ENCODE measurements at places on chromosomes 1 and 21.

DNA sequence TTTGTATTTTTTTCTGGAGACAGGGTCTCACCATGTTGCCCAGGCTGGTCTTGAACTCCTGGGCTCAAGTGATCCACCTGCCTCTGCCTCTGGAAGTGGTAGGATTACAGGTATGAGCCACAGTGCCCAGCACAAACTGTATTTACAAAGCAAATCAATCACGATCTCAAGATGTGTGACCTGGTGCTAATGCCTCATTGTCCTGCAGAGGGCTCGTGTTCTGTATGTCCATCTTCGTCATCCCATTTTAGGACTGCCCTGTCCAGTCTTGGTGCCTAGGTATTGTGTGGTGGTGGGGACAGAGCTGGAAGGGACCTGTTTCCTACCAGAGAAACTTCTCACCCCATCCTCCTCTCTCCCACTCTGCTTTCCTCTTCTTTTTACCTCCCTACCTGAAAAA is 20.2 kb downstream of the PROK1 start:
- H3K4me3 ChIP-seq, result no peak overlapping the region
- no peaks in the 10 kb centered on the region for H3K4me1 ChIP-seq
- H3K27ac ChIP-seq, result no peak overlapping the region
- H3K36me3 ChIP-seq, result no peaks in the 10 kb centered on the region
- DNase-seq, result no peak

DNA sequence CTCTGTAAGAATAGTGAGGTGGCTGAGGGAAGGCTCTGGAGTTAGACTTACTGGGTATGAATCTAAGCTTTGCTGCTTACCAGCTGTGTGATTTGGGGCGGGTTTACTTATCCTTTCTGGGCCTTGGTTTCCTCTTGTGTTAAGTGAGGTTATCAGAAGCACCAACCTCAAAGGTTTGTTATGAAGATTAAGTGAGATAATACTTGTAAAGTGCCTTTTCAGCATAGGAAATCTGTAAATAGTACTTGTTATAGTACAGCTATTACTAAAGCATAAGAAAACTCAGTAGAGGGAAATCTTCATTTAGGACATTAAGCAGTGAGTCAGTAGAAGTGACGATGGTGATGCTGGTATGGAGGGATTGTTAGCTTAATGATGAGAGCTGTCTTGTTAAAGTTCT is 12.1 kb downstream of the HHAT start:
- no peak for DNase-seq
- H3K4me1 ChIP-seq, result no peaks in the 10 kb centered on the region
- no peaks in the 10 kb centered on the region for H3K27me3 ChIP-seq
- H3K27ac ChIP-seq, result no peak overlapping the region

GRCh38 chr1:241269116-241269515 is 87.9 kb downstream of the RGS7 start:
- H3K4me1 ChIP-seq, result peaks cover 6% of the 10 kb centered on the region
- H3K4me3 ChIP-seq, result no peak overlapping the region
- no peak for DNase-seq
- H3K27ac ChIP-seq, result no peak overlapping the region
- H3K36me3 ChIP-seq, result peaks cover 8% of the 10 kb centered on the region

GRCh38 chr1:19757641-19758040 is 42.1 kb downstream of the TMCO4 start:
- no peak overlapping the region for H3K4me3 ChIP-seq
- no peak for DNase-seq
- H3K36me3 ChIP-seq, result peaks cover 1% of the 10 kb centered on the region
- no peak overlapping the region for H3K27ac ChIP-seq
- no peaks in the 10 kb centered on the region for H3K4me1 ChIP-seq
- peaks cover 3% of the 10 kb centered on the region for H3K27me3 ChIP-seq

DNA sequence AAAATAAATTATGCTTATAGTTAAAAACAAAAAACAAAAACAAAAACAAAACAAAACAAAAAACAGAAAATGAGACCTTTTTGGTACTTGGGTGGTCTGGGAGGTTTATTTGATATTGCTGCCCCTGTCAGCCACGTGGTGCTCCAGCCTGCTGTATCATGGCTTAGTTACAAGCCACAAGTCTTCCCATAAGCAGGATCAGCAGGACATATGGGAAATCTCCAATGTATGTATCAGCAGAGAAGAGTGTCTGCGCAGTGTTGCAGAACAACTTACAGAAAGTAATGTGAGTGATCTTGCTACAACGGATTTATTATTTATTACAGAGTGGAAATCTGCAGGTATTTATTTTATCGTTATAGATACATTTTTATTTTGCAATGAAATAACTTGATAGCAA is 423.0 kb upstream of the TMPRSS15 start:
- no peak for DNase-seq
- H3K4me1 ChIP-seq, result no peaks in the 10 kb centered on the region
- no peaks in the 10 kb centered on the region for H3K36me3 ChIP-seq
- no peak overlapping the region for H3K4me3 ChIP-seq

GRCh38 chr1:18614069-18614735 is 16.4 kb upstream of the PAX7 start:
- no peaks in the 10 kb centered on the region for H3K36me3 ChIP-seq
- H3K27ac ChIP-seq, result no peak overlapping the region
- H3K27me3 ChIP-seq, result peaks cover 80% of the 10 kb centered on the region
- no peak for DNase-seq
- H3K4me3 ChIP-seq, result no peak overlapping the region

- H3K27ac ChIP-seq, result no peak overlapping the region
- no peak for DNase-seq
- H3K27me3 ChIP-seq, result peaks cover 6% of the 10 kb centered on the region
- no peak overlapping the region for H3K4me3 ChIP-seq
- H3K4me1 ChIP-seq, result no peaks in the 10 kb centered on the region
Measured at GRCh38 chr1:40965531-40965930, 14.0 kb upstream of the CTPS1 start.

GRCh38 chr1:13708380-13708982 is 8.5 kb downstream of the PRDM2 start:
- H3K27me3 ChIP-seq, result no peaks in the 10 kb centered on the region
- H3K36me3 ChIP-seq, result no peaks in the 10 kb centered on the region
- H3K4me1 ChIP-seq, result peaks cover 17% of the 10 kb centered on the region
- DNase-seq, result no peak
- no peak overlapping the region for H3K4me3 ChIP-seq
- peak overlapping the region; percentile 29 for H3K27ac ChIP-seq

DNA sequence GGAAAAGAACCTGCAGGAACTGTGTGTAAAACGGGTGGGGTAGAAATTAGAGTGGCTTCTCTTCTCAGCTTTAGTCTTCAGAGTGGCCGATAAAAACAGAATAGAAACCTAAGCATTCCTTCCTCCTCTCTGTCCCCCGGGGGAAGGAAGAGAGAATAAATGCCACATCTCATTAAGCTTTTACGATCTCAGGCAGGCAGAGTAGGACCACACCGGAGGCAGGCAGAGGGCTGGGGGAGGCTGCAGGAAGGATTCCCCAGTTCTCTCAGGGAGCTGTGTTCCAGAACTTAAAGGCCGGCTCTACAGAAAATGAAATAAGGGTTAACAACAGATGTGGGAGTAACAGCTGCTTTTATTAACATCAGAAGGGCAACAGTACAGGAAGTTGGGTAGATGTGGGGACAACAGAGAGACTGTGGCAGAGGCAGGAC is 24.5 kb upstream of the MEF2D start:
- no peak overlapping the region for H3K27ac ChIP-seq
- H3K4me1 ChIP-seq, result no peaks in the 10 kb centered on the region
- no peaks in the 10 kb centered on the region for H3K27me3 ChIP-seq
- no peak overlapping the region for H3K4me3 ChIP-seq
- DNase-seq, result no peak

DNA sequence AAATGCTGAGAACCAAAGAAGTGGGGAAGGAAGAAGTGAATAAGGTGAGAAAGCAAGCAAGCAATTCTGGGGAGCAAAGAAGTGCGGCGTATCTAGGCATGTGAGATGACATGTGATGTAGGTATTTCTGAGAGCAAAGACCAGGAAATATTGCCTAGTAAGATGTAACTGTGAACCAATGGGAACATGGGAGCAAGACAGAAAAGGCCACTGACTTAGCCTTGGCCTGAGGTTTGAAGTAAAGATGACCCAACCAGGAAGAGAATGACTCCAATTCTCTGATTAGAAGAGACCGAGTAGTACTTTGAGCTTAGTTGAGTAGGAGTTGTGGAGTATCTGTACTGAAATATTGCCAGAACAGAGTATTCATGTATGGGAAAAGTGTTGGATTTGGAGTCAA is 31.1 kb downstream of the SLAMF6 start:
- DNase-seq, result no peak
- H3K27ac ChIP-seq, result no peak overlapping the region
- no peaks in the 10 kb centered on the region for H3K27me3 ChIP-seq
- H3K4me1 ChIP-seq, result no peaks in the 10 kb centered on the region

DNA sequence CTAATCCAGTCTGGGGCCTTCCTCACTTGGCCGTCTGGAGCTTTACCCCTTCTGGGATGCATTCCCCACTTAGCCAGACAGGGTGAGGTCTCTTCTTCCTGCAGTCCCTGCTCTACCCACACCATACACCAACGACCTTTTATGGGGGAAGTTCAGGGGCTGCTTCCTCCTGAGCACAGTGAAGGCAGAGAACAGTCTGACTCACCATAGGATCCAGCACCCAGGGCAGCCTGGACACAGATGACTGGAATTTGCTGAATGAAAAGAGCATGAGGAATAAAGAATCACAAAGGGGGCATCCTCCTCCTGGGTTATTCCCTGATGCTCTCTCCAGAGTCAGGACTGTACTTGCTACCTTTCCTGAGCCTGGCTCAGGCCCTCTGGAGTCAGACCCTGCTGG is 4.6 kb upstream of the FOXE3 start:
- H3K27me3 ChIP-seq, result peaks cover 75% of the 10 kb centered on the region
- H3K4me3 ChIP-seq, result no peak overlapping the region
- H3K4me1 ChIP-seq, result no peaks in the 10 kb centered on the region
- no peaks in the 10 kb centered on the region for H3K36me3 ChIP-seq
- DNase-seq, result no peak
- H3K27ac ChIP-seq, result no peak overlapping the region

- DNase-seq, result no peak
- no peaks in the 10 kb centered on the region for H3K27me3 ChIP-seq
- no peaks in the 10 kb centered on the region for H3K4me1 ChIP-seq
- H3K36me3 ChIP-seq, result no peaks in the 10 kb centered on the region
- H3K4me3 ChIP-seq, result no peak overlapping the region
Measured at GRCh38 chr1:221522529-221522940, 219.4 kb downstream of the DUSP10 start.

- H3K4me3 ChIP-seq, result no peak overlapping the region
- H3K36me3 ChIP-seq, result no peaks in the 10 kb centered on the region
- H3K27ac ChIP-seq, result no peak overlapping the region
- no peak for DNase-seq
Measured at GRCh38 chr1:85135392-85135798, 65.4 kb downstream of the SYDE2 start.

DNA sequence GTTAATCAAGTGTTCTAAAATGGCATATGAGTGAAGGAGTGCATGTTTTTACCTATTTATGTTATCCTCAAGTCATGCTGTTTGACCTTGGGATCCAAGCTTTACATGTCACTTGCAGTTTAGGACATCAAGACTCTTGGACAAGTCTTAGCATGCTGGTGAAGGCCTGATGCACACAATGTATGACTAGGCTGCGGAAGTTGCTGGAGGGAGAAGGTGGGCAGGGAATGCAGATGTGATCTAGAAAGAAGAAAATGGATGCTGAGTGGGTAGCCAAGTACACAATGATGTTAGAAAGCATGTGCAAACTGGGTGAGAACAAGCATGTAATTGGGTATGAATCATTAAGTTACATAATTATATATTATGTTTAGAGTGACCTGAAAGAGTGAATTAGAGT is 301.8 kb downstream of the BRINP2 start:
- no peaks in the 10 kb centered on the region for H3K36me3 ChIP-seq
- H3K4me3 ChIP-seq, result no peak overlapping the region
- no peaks in the 10 kb centered on the region for H3K27me3 ChIP-seq
- no peak overlapping the region for H3K27ac ChIP-seq
- DNase-seq, result no peak

DNA sequence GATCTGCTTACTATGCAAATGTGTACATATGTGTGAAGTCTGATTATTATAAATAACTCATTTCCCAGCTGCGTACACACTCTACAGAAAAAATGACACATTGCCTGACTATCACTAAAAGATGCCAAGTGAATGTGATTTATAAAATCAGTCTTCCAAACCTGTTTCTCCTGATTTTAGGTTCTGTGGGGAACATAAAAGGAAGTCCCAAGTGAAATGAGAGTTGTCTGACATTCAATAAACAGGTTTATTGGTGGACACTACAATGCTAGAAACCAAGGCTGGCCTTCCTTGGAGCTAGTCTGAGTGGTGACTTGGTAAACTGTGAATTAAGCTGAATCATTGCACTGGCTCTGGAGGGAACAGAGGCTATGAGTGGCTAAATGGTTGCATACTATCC is 287.9 kb upstream of the ESRRG start:
- H3K36me3 ChIP-seq, result no peaks in the 10 kb centered on the region
- no peak for DNase-seq
- H3K27me3 ChIP-seq, result peaks cover 15% of the 10 kb centered on the region
- no peak overlapping the region for H3K4me3 ChIP-seq

GRCh38 chr1:59215766-59216291 is 81.1 kb upstream of the FGGY start:
- H3K27ac ChIP-seq, result peak overlapping the region; percentile 93
- DNase-seq, result no peak
- H3K4me1 ChIP-seq, result peaks cover 25% of the 10 kb centered on the region
- H3K4me3 ChIP-seq, result no peak overlapping the region
- peaks cover 2% of the 10 kb centered on the region for H3K36me3 ChIP-seq
- no peaks in the 10 kb centered on the region for H3K27me3 ChIP-seq

DNA sequence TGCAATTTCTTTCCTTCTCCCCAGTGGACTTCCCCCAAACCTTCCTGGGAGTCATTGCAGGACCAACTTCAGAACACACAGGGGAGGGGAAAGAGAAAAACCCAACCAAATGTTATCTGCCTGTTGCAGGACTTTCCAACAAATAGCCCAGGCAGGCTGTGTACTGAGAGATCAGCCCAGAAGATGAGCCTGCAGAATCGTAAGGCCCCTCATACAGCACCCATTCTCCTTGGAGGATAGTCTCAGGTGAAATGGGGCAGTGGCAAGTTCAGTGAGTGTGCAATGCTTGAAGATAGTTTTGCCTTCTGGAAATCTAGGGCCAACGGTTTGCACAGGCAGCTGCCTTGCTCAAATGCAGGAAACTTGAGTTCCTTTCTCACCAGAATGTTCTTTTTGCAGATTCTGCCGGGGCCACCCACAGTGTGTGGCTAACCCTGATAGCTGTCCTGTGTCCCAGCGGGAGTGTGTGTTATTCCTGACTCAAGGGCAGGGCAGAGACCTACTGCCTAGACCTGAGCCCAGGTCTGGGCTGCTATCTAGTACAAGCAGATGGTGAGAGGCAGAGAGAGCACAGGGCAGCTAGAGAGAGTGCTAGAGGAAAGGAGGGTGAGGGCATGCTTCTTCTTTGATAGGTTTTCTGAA is 48.8 kb downstream of the GADD45A start:
- H3K4me3 ChIP-seq, result no peak overlapping the region
- peaks cover 6% of the 10 kb centered on the region for H3K4me1 ChIP-seq
- no peaks in the 10 kb centered on the region for H3K27me3 ChIP-seq
